ENCODE measurements at places on chromosomes 1 and 21.

DNA sequence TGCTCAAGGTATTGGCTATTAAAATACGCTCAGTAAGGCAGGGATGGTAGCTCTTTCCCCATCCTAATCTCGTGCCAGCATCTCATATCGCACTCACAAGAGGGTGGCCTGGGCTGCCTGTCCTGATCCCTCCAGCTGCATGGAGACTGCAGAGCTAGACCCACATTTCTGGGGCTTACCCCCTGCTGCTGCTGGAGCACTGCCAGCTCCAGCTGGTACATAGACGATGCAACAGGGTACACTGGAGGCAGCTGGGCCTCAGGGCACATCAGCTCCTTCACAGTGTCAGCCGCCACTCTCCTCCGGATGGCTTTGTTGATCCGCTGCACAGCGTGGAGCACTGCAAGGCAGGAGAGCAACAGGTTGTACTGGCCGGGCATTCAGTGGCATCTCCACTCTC is 16.0 kb downstream of the IQGAP3 start:
- DNase-seq = no peak

GRCh38 chr1:40648928-40649591 is 16.4 kb downstream of the RIMS3 start:
- no peak for DNase-seq

GRCh38 chr1:51316846-51317120 is 13.6 kb downstream of the TTC39A start:
- DNase-seq = no peak

GRCh38 chr1:143661418-143662101 is 310.2 kb downstream of the FAM72C start:
- DNase-seq = no peak

DNA sequence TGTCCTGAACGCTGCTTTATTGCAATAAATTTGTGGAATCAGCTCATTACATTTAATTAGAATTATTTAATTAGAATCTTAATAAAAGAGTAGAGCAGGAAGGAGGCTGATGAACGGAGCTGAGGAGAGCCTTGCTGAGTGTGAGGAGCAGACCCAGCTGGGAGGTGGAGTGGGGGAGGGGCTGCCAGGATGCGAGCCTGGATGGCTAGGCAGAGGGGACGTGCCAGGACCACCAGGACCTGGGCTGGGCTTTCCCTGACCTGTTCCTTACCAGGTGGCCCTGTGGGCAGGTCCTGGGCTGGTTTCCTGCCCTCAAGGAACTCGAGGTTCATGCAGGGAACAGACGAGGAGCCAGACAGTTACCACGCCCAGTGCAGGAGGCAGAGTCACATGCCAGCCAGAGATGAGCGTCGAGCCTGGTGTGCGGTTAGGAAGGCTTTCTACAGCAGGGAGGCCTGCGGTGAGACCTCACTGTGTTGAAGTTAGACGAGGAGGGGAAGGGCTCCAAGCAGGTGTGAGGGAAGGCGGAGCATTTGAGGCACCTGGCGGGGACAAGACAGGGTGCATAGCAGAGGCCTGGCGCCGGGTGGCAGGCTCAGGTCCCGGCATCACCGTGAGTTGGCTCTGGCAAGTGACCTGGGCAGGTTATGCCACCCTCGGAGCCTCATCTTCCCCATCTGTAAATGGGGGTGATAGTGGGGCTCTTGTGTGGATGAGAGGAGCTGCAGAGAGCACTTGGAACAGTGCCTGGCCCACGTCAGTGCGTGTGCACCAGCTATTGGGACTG is 33.9 kb downstream of the LDLRAP1 start:
- no peak for DNase-seq

DNA sequence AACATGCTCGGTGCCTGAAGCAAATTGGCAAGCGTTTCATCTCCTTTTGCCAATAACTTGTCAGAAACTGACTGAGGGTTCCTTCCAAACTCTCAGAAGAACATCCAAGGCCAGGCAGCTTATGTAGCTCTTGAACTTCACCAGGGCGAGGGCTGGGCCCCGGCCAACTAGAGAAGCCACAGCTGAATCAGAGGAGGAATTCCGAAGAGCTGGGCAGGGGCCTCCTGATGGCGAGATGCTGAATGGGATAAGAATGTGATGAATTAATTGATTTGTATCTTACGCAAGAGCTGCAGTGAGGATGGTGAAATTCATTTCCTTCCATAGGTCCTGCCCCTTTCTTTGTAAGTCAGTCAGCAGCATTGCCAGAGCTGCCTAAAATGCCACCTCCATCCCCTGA is 345.8 kb downstream of the KIF26B start:
- DNase-seq = no peak

DNA sequence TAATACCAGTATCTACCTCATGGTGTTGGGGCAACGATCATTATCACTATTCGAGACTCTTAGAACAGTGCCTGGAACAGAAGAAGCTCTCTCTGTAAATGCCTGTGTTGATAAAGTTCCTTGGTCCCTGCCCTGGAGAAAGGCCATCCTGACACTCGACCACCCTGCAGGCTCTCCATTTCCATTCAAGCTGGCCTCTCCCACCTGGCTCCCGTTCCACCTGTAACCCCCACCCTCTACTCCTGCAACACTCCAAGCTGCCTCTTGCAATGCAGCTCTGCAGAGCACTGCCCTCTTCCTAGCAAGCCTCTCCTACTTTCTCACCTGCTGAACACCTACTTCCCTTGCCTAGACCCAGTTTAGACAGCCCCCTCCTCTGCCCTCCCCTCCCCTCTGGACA is 6.1 kb downstream of the SPOCD1 start:
- DNase-seq = no peak

- DNase-seq = no peak
Measured at GRCh38 chr1:205210756-205211168, 740 bp downstream of the DSTYK start.

DNA sequence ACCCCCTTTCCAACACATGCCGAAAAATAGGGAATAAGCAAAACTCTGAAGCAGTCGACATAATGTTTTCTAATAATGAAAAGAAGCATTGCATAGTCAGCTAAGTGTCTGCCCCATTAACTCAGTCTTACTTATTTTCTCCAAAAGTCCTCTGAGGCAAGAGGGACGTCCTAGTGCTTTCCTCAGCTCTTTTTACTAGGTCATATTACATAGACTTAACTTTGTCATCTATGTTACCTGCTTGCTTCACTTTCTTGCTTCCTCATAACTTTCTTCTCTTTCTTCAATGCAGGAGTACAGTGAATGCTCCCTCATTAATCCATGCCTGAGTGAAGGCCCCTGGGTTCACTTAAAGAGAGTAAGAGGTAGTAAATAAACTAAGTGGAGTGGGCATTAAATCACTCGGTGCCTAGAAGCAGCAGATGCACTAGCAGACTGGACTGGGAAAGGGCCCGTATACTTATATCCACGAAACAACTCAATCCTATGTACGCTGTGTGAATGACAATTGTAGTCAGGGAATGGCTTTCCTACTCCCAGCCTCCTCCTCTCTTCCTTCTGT is 210.5 kb upstream of the SPAG17 start:
- DNase-seq = no peak

GRCh38 chr1:170929412-170929834 is 5.9 kb upstream of the MROH9 start:
- DNase-seq = no peak

DNA sequence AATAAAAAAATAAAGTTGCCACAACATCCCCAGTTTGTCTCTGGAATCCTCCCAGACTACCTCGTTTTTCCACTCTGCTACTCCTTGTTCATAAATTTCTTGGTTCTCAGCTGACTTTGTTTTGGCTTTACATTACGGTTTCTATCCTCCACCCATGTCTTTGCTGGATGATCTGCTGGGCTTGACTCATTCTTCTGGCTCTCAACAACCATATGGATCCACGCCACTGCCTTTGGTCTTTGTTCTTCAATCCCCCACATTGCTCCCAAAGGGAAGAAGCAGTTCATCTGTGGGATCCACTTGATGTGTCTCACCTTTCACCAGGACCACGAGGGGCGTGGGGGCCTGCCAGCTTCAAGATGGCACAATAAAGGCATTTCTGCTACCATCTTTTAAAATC is 67.1 kb upstream of the NBL1 start:
- DNase-seq = no peak

GRCh38 chr1:23083714-23084480 is 64.6 kb downstream of the KDM1A start:
- no peak for DNase-seq

DNA sequence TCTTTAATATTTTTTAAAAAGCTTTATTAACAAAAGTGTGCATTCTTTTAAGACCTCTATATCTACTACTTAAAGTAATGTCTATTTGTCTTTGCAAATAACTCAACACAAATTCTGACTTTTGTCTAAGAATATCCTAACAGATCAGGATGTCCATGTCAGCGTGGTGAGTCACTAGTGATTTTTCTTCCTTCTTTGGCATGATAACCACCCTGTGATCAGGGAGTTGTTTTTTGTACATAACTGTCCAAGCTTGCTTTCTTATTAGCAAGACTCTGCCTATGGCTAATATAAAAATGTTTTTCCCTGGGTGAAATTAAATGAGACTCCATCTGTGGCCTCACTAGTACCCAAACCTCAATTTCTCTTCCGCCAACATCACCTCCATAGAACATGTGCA is 688.9 kb upstream of the ADGRL2 start:
- DNase-seq = no peak

DNA sequence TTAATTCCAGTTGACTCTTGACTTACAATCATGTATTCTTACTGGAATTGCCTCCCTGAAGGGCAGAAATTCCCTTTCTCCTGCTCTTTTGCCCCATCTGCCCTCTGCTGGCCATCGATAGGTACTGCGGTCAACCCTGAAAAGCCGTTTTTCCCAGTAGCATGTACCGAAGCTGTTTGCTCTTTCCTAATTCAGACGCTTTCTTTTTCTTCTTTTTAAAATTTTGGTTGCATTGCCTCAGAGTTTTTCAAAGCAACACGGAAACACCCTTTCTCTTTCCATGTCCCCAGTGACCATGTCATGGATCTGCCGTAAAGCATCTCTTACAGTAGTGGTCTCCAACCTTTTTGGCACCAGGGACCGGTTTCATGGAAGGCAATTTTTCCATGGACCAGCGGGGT is 164.2 kb upstream of the C1orf21 start:
- no peak for DNase-seq

DNA sequence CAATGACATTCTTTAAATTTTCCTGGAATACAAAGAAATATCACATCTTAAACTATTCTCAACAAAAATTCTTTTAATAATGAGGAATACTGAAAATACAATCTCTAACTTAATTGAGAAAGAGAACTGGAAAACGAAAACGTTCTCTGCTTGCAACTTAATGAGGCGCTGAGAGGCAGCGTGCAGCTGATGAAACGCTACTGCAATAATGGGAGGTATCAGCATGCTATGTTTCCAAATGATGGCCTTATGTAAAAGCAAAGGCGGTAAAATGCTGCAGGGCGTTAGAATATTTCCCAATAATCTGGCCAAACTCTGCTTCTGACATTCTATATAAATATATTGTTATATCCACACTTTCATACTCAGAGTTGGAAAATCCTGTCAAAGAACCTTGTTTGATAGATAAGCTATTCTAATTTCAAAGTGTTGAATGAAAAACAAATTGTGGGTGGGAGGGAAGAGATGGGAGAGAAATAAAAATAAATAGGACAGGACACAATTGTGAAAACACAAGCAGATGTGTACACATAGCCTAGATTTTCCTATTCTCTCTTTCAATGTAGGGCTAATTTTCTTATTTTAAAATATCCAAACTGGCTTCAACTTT is 70.9 kb downstream of the APP start:
- DNase-seq = no peak

- no peak for DNase-seq
Measured at GRCh38 chr1:52771384-52771783, 45.1 kb downstream of the ZYG11B start.

- no peak for DNase-seq
Measured at GRCh38 chr1:167658574-167659328, 28.7 kb downstream of the RCSD1 start.

DNA sequence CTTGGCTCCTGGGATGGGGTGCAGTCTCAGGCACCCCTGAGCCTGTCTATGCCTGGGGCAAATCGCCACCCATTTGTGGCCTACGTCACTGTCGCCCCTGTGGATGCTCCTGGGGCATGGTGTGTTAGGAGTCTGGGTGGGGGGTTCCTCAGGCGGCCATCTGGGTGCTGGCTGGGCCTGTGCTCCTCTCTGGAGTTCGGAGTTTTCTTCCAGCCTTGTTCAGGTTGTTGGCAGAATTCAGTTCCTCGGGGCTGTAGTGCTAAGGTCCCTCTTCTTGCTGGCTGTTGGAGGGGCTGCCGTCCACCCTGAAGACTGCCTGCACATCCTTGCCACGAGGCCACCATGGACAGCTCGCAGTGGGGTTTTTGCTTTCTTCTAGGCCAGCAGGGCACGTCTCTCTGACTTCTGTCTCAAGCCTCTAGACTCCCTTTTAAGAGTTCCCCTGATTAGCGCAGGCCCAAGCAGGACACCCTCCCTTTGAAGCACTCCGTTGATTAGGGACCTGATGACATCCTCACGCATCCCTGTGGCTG is 86.7 kb upstream of the C1orf174 start:
- DNase-seq = no peak

GRCh38 chr1:156900896-156901589 is 7.5 kb downstream of the PEAR1 start:
- no peak for DNase-seq

DNA sequence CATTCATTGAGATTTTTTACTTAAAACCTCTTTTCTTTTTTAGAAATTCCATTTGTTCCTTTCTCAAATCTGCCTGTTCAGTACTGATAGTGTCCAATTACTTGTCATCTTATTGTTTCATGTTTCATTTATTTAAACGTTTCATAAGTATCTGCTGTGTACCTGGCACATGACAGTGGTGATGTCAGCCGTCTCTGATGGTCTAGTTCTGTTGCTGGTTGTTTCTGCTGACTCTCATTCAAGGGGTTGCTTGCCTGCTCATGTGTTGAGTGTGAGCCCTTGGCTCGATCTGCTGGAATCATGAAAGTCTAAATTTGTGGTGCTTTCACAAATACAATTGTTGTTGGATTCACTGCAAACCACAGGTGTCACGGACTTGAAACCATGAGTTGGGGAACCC is 25.5 kb upstream of the C2CD2 start:
- DNase-seq = no peak

DNA sequence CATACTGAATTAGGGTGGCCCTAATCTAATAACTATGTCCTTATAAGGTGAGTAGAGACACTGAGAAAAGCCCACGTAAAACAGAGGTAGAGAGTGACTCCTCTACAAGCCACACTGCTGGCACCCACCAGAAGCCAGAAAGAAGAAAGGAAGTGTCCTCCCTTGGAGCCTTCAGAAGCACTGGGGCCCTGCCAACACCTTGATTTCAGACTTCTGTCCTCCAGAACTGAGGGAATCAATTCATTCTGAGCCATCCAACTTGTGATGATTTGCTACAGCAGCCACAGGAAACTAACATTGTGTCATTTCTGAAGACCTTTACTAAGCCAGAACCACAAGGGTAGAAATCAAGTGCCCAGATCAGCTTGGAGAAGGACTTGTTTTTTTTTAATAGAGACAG is 15.0 kb downstream of the GNB1 start:
- DNase-seq = no peak

DNA sequence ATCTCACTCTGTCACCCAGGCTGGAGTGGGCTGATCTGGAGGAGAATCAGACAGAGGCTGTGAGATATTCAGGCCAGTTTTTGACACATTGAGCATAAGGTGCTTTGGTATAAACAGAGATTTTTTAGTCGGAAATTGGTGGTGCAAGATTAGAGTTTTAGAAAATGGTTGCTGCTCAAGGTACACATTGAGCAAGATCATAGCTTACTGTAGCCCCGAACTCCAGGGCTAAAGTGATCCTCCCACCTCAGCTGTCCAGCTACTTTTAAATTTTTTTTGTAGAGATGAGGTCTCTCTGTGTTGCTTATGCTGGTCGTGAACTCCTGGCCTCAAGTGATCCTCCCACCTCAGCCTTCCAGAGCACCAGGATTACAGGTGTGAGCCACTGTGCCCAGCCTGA is 43.9 kb upstream of the USP1 start:
- no peak for DNase-seq
